ENCODE measurements at places on chromosomes 16 and 17.

- no peak for DNase-seq
Observed at GRCh38 chr16:78591682-78592103, 492.2 kb downstream of the WWOX start.

DNA sequence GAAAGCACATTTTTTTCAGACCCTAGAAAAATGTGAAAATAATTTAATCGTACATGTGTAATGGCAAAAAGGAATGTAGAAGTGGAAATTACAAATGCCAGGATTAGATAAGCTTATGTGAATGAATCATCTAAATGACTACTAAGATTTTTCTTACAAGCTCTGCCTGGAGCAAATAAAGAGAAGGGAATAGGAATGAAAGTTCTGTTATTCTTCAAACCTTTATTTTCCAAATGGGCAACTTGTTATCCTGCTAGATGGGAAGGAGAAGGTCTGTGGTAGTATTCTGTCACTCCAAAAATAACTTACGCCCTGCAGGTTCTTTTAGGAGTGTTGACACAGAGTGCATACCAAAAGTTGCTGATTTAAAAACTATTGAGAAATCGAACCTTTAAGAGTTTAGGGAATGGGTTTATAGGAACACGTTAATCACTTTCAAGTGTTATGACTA is 9.7 kb downstream of the CTCF start:
- DNase-seq, result no peak

- DNase-seq, result no peak
Observed at GRCh38 chr16:54402270-54402669, 115.7 kb upstream of the IRX3 start.

GRCh38 chr17:16934133-16934795 is 37.7 kb downstream of the TNFRSF13B start:
- no peak for DNase-seq

DNA sequence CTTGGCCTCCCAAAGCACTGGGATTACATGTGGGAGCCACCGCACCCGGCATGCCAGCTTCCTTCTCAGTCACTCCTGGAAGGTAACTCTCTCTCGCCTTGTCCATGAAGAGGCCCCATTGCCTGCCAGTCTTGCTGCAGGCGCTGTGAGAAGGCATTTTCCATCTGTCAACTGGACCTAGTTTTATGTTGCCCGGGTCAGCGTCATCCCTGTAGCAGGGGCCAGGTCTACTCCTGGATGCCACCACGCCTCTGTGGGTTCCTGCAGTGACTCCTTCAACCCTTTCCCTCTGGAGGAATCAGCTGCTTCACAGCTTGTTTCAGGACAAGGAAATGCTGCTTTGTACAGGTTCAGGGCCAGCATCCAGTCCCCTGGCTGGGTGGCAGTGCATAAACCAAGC is 2.6 kb upstream of the NLRC3 start:
- no peak for DNase-seq

- DNase-seq, result no peak
Observed at GRCh38 chr17:521561-522325, 169.1 kb upstream of the RPH3AL start.

DNA sequence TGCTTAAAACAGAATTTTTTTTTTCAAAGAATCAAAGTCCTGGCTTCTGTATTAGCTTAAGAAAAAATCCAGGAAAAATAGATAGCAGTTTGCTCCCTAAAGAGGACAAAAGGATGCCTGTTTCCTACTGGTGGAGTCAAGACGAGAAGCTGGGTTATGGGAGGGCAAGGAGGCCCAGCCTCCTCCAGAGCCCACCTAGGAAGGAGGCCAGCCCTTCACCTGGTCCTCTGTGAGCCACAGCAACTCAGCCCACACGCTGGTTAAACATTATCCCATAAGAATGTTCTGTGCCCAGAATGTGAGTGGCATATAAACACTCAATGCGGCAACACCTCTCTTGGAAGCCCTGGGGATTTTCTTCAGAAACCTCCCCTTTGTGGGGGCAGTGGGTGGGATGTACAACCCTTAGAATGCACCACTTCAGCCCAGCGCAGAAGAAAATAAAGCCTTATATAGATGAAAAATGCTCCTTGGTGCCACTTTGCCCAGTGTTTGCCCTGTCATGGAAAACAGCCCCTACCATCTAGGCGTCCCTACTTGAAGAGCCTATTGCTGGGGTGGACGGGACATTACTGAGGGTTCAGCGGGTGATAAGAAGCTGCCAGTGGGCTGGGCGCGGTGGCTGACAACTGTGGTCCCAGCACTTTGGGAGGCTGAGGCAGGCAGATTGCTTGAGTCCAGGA is 48.0 kb downstream of the TEKT5 start:
- no peak for DNase-seq

DNA sequence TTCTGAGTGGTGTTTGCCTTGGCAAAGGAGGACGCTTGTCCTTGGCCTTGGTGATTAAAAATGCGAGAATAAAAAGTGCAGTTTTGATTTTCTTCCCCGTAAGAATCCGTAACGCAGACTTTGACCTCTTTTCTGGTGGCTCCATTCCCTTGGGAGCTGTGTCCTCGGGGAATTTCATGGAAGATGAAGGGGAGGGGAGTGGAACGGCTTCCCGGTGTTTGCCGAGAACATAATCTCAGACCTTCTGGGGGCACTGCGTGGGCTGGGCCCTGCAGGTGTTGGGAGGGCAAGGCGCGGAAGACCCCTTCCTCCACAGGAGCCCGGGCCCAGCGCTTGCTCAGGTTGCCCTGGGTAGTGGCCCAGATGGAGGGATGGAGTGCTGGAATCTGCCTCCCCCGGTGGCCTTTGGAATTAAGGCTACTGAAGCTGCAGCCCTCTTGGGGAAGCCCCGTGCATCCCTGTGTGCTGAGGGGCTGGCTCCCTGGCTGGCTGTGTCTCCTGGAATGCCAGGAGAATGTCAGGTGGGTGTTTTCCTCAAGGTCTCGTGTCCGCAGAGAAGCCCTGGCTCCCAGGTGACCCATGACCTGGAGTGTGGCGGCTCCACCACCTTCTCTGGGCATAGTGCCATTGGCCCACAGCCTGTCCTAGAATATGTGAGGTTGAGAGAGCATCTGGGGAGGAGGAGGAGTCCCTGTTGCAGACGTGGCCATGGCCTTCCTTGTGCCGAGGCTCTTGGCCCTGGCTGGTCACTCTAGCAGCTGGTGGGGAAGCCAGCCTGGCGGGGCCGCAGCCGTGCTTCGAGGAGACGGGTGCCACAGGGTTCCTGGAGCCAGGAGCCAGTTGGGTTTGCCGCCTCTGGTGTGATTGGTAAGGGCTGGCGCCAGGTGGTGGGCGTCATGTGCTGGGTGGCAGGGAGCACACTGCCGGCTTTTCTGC is 3.1 kb downstream of the BAIAP2 start:
- peak; percentile 33 for DNase-seq
